ENCODE measurements at places on chromosomes 16 and 17. TPM values are rescaled to one million over a fixed set of nuclear protein-coding genes. Genes with fewer than 3 reads are reported as not detected.

Gene HS3ST3B1
- 27.1 TPM for total RNA-seq

Gene CDC42EP4
- total RNA-seq, result 10.5 TPM

DNA sequence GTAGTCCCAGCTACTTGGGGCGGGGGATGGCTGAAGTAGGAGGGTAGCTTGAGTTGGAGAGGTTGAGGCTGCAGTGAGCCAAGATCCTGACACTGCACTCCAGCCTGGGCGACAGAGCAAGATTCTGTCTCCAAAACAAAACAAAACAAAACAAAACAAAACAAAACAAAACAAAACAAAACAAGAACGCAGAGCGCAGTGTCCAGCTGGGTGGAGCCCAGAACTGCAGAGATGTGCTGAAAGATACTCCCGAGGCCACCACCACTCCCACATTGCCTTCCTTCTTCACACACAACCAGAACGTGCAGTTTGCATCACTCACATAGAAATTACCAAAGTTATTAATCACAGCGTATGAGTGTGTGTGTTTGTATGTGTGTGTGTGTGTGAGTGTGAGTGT lies 222.9 kb upstream of the ASIC2 start:
- no peak for DNase-seq

DNA sequence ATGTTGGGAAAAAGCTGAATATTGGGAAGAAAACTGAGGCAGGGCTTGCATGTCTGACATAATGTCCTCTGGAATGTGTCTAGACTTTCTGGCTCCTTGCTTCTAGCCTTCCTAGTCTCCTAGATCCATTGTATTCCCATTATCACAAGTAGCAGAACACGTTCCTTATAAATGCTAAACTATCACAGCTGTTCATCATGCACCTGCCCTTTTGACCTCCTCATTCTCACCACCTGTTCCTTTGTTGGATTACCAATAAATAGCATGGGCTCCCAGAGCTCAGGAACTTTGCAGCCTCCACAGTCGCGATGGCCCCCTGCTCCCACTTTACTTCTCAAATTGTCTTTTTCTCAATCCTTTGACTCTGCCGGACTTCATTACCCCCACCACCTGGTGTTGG lies 49.7 kb downstream of the ACSM1 start:
- no peak for DNase-seq

DNA sequence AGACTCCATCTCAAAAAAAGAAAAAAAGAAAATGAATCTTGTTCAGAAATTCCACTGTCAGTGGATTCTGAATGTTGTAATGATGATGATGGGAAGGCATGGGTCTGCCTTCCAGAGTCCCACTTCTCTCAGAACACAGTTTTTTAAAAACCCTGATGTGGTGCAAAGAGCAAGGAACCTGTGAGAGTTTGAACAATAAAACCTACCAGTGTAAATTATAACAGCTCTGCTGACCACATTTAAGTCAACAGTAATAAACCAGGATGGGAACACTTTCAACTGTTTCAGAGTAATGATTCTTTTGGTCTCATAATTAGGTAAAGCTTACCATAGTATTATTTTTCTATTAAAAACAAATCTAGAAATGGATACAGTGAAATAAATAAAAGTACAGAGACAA lies 99.0 kb downstream of the MYO1D start:
- no peak for DNase-seq

DNA sequence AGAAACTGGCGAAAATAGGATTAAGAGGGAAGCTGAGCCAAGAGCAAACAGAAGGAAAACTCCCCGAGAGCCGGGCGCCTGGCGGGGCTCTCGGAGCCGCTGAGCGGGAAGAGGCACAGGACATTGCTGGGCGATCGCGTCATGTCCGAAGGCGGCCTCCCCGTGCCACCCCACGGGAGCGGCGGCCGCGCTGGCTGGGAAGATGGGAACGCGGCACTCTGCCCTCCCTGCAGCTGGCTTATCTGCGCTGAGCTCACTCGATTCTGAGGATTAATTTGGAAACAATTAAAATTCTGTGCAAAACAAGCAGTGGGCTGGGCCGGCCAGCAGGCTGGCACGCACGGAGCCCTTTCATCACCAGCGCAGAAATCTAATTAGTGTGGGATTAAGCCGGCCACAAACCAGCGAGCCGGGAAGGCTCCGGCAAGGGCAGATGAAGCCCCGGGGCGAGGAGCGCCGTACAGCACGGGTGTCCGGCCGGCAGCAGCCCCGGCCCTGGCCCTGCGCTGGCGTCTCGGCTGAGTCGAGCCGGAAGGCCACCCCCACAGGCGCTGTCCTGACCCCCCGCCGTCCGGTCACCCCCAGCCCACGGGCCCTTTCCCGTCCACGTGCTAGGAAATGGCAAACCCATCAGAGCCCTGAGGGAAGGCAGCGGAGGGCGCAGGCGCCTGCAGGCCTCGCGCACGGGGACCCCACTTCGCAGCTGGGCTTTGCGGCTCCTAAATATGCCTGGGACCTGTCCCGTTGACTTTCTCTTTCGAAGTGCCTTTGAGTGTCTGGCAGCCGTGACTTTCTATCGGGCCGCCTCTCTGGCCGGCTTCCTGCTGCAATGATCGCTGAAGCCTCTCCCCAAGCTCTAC lies 37.9 kb downstream of the SOX8 start:
- DNase-seq, result no peak

DNA sequence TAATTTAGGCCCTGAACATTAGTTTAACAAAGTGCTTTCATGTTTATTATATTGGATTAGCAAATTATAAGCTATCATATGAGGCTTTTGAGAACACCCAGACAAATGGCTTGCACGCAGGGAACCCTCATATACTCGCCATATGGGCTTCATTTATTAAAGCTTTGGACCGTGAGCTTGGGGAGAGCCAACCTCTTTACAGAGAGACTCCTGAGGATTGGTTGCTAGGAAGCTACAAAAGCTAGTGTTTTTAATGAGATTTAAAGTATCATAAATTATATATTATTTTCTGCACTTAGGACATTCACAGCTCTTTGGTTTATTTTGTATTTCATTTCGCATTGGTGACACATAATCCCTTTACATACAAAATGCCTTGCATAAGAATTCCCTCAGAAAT lies 193.8 kb upstream of the TOX3 start:
- no peak for DNase-seq

- DNase-seq, result no peak
Measured at GRCh38 chr16:2204416-2205103, 694 bp upstream of the MLST8 start.

DNA sequence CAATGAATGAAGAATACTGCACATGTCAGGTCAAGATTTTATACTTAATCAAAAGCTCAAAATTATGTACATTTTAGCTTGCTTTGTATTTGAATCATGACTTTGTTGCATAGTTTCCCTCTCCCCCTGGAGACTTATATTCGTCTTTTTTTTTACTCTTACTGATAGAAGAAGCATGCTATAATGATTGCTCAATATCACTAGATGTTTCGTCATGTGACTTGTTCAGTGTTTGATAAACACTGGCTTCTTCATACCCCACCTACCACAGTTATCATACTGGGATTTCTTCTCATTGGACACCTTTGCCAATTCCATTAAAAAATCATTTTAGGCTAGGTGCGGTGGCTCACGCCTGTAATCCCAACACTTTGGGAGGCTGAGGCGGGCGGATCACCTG lies 148.7 kb downstream of the FTO start:
- no peak for DNase-seq
